ENCODE measurements at places on chromosomes 2 and 18.

- H3K4me3 ChIP-seq = no peak overlapping the region
- H3K27ac ChIP-seq = no peak overlapping the region
- no peaks in the 10 kb centered on the region for H3K4me1 ChIP-seq
- no peaks in the 10 kb centered on the region for H3K27me3 ChIP-seq
- H3K36me3 ChIP-seq = no peaks in the 10 kb centered on the region
- DNase-seq = no peak
Measured at GRCh38 chr2:29259221-29259620, 144.0 kb downstream of the CLIP4 start.

DNA sequence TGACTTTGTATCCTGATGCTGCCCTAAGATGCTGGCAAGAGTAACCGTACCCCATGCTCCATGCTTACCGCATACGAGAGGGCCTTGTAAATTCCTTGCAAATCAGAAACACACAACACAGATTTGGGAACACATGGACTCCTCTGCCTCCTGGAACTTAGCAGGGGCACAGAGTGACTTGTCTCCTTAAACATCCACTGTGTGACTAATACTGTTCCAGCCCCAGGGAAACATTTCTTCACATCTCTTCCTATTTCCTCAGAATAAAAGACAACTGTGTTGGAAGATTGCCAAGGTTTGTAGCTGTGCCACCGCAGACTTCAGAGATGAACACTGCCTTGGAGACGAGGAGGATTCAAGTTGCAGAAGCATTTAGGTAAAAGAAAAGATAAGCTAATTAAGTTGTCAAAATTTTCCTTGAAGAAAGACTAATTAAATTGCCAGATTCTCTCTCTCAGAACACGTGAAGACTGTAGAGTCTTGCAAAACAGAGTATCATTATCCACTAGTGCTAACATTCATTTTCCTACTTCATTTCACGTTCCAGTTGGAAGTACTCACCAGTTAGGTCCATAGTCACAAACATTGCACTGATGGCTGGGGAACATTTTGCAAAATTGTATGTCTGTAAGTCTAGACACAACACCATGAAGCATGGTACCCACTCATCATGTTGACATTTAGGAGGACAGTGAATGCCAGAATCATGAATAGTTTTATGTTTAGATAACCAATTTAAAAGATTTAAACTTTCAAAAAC is 188.8 kb downstream of the TSN start:
- H3K27ac ChIP-seq = no peak overlapping the region
- no peaks in the 10 kb centered on the region for H3K4me1 ChIP-seq
- DNase-seq = no peak
- H3K36me3 ChIP-seq = no peaks in the 10 kb centered on the region
- H3K27me3 ChIP-seq = no peaks in the 10 kb centered on the region

DNA sequence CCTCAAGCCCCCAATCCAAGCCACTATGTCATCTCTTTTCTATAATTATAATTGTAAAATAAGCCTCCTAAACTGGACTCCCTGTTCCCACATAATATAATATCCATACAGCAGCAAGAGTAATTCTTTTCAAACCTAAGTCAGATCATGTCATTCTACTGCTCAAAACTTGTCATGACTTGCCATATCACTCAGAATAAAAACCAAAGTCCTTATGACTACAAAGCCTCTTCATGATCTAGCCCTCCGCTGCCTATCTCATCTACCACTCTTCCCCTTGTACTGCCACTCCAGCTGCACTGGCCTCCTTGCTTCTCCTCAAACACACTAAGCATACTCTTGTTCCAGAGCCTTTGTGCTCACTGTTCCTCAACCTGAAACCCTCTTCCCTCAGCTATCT is 69.9 kb downstream of the MEMO1 start:
- H3K27ac ChIP-seq = no peak overlapping the region
- DNase-seq = no peak
- no peaks in the 10 kb centered on the region for H3K4me1 ChIP-seq
- H3K4me3 ChIP-seq = no peak overlapping the region

GRCh38 chr18:55833543-55833942 is 245.6 kb upstream of the TCF4 start:
- no peaks in the 10 kb centered on the region for H3K27me3 ChIP-seq
- no peak for DNase-seq
- no peak overlapping the region for H3K4me3 ChIP-seq
- H3K4me1 ChIP-seq = no peaks in the 10 kb centered on the region
- H3K27ac ChIP-seq = no peak overlapping the region

GRCh38 chr2:47179388-47179787 is 24.3 kb upstream of the STPG4 start:
- no peak overlapping the region for H3K4me3 ChIP-seq
- H3K36me3 ChIP-seq = no peaks in the 10 kb centered on the region
- DNase-seq = peak; percentile 63
- peaks cover 1% of the 10 kb centered on the region for H3K4me1 ChIP-seq

- H3K27ac ChIP-seq = no peak overlapping the region
- no peak for DNase-seq
- no peaks in the 10 kb centered on the region for H3K36me3 ChIP-seq
- H3K4me1 ChIP-seq = peaks cover under 1% of the 10 kb centered on the region
Measured at GRCh38 chr2:225013425-225014365, 28.6 kb downstream of the DOCK10 start.

DNA sequence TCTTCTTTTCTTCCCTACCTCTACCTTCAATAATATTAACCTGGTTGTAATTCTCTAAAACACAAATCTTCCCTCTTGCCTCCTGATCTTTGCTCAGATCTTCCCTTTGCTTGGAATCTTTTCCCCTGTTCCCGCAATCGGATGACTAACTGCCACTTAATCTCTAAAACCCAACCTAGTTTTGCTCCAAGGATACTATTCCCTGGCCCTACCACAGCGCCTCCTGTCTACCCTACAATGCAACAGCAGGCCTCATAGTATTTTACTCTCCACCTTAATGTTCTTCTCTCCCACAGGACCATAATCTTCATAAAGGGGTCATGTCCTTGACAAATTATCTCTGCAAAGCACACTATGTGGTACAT is 246.8 kb upstream of the TNP1 start:
- H3K27me3 ChIP-seq = no peaks in the 10 kb centered on the region
- H3K4me3 ChIP-seq = no peak overlapping the region
- DNase-seq = no peak
- no peak overlapping the region for H3K27ac ChIP-seq
- H3K4me1 ChIP-seq = no peaks in the 10 kb centered on the region

GRCh38 chr2:142874293-142874814 is 3.1 kb upstream of the KYNU start:
- H3K36me3 ChIP-seq = no peaks in the 10 kb centered on the region
- peak; percentile 20 for DNase-seq
- no peaks in the 10 kb centered on the region for H3K27me3 ChIP-seq
- H3K4me3 ChIP-seq = no peak overlapping the region
- peaks cover 25% of the 10 kb centered on the region for H3K4me1 ChIP-seq

GRCh38 chr18:48544116-48544515 is 5.3 kb downstream of the CTIF start:
- peaks cover 6% of the 10 kb centered on the region for H3K36me3 ChIP-seq
- H3K27me3 ChIP-seq = no peaks in the 10 kb centered on the region
- H3K4me1 ChIP-seq = peaks cover 3% of the 10 kb centered on the region

DNA sequence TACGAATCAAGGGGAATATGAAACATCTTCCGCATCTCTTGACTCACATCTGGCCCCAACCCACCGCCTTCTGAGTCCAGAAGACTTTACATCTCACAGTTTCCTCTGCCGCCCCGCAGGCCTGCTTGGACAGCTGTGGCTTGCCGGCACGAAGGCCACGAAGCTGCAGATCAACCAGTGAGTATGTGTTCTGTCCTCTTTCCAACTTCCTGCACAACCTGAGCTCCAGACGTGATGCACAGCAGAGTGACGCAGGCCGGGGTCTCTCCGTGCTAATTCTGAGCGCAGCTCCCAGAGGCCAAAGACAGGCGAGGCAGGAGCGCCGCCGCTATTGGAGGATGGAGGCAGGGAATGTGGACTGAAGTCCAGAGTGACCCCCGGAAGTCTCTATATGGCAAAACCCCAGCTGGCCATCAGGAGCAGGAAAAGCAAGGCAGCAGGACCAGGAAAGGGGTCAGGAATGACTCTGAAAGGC is 93.5 kb downstream of the ZCCHC2 start:
- no peaks in the 10 kb centered on the region for H3K36me3 ChIP-seq
- H3K4me1 ChIP-seq = no peaks in the 10 kb centered on the region
- H3K27ac ChIP-seq = no peak overlapping the region
- H3K4me3 ChIP-seq = no peak overlapping the region
- DNase-seq = no peak

GRCh38 chr2:32558492-32558891 is 69.4 kb upstream of the TTC27 start:
- H3K27ac ChIP-seq = no peak overlapping the region
- H3K4me1 ChIP-seq = no peaks in the 10 kb centered on the region
- H3K4me3 ChIP-seq = no peak overlapping the region
- peaks cover 25% of the 10 kb centered on the region for H3K36me3 ChIP-seq

DNA sequence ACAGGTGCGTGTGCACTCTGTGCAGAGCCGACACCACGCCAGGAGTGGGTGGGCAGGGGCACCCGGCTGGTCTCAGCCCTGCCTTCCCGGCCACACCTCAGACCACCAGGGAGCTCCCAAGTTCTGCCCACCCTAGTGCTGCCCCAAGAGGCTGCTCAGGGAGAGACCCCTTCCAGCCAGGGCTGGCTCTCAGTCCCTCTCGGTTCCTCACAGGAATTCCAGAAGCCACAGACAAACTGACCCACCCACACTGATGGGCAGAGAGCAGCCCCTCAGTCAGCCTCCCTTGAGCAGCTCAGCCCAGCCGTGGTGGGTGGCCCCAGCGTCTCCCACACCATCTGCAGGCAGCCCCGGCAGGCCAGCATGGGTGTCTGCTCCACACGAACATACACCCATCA is 33.8 kb downstream of the GPC1 start:
- H3K27ac ChIP-seq = no peak overlapping the region
- H3K36me3 ChIP-seq = peaks cover 12% of the 10 kb centered on the region
- no peaks in the 10 kb centered on the region for H3K4me1 ChIP-seq
- no peak for DNase-seq
- H3K27me3 ChIP-seq = no peaks in the 10 kb centered on the region

GRCh38 chr2:5937851-5938565 is 245.8 kb downstream of the SOX11 start:
- H3K27me3 ChIP-seq = no peaks in the 10 kb centered on the region
- H3K27ac ChIP-seq = no peak overlapping the region
- no peaks in the 10 kb centered on the region for H3K4me1 ChIP-seq
- peak overlapping the region; percentile 1 for H3K4me3 ChIP-seq

DNA sequence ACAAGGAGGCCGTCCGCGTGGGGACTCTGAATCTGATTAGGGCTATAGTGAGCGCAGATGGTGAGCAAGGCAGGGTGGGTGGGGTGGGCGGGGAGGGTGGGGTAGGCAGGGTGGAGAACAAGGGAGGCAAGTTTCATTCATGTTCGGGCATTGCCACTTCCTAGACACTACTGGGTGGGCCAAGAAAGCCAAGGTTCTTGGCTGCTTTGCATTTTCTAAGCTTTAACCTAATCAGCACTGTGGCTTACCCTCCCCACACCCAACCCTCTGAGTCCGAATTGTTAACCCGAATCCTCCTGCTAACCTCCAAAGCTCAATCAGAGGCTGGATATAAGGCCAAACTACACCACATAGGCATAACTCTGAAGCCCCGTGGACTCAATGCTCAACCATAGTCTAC is 18.1 kb downstream of the MROH2A start:
- H3K27ac ChIP-seq = no peak overlapping the region
- no peaks in the 10 kb centered on the region for H3K4me1 ChIP-seq
- H3K36me3 ChIP-seq = no peaks in the 10 kb centered on the region
- H3K27me3 ChIP-seq = no peaks in the 10 kb centered on the region
- no peak for DNase-seq
- H3K4me3 ChIP-seq = no peak overlapping the region

DNA sequence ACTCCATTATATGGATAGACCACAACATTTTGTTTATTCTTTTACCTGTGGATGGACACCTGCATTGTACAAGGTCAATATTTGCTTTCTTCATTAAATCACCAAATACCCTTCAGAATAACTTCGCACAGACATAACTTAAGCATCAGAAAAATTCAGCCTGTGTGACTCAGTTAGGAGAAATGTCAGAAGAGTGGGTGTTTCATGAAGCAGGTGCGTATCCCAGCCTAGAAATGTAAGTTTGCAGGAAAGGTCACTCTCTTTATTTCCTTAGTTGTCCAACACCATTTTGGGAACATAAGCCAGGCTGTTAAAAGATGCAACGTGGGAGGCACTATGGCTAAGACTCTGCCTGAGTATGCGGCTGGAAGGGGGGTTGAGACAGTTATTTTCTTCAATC is 48.6 kb upstream of the FHL2 start:
- no peak overlapping the region for H3K27ac ChIP-seq
- DNase-seq = no peak
- H3K4me1 ChIP-seq = peaks cover 3% of the 10 kb centered on the region
- no peaks in the 10 kb centered on the region for H3K36me3 ChIP-seq
- no peak overlapping the region for H3K4me3 ChIP-seq
- no peaks in the 10 kb centered on the region for H3K27me3 ChIP-seq

DNA sequence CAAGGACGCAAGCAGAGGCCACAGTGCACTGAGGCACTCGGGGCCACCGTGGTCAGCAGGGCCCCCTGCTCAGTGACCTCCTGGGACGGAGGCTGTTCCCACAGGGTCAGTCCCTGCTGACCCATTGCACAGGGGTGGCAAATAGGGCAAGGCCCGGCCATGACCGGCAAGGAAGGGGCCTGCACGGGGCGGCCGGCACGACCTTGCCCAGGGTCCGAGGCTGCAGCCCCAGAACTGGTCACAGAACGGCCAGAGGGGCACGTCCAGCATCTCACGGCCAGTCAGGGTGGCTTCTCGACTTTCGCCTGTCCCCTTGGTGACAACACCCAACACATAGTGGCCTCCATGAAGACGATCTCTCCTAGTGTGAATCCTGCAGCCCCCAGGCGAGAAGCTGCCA is 27.6 kb upstream of the OTOS start:
- no peaks in the 10 kb centered on the region for H3K36me3 ChIP-seq
- H3K4me1 ChIP-seq = no peaks in the 10 kb centered on the region
- no peak overlapping the region for H3K4me3 ChIP-seq

GRCh38 chr18:45637546-45638327 is 22.5 kb downstream of the SLC14A2 start:
- no peak overlapping the region for H3K27ac ChIP-seq
- H3K4me3 ChIP-seq = no peak overlapping the region
- no peaks in the 10 kb centered on the region for H3K27me3 ChIP-seq
- DNase-seq = no peak
- no peaks in the 10 kb centered on the region for H3K36me3 ChIP-seq
- H3K4me1 ChIP-seq = no peaks in the 10 kb centered on the region

- no peak overlapping the region for H3K4me3 ChIP-seq
- no peaks in the 10 kb centered on the region for H3K4me1 ChIP-seq
- no peak for DNase-seq
- no peaks in the 10 kb centered on the region for H3K27me3 ChIP-seq
- no peaks in the 10 kb centered on the region for H3K36me3 ChIP-seq
- H3K27ac ChIP-seq = no peak overlapping the region
Measured at GRCh38 chr2:184444623-184445223, 153.6 kb upstream of the ZNF804A start.

GRCh38 chr2:190859347-190860297 is 21.0 kb upstream of the GLS start:
- H3K27ac ChIP-seq = no peak overlapping the region
- H3K4me1 ChIP-seq = peaks cover 6% of the 10 kb centered on the region
- DNase-seq = no peak

- no peak overlapping the region for H3K27ac ChIP-seq
- no peaks in the 10 kb centered on the region for H3K27me3 ChIP-seq
- H3K4me1 ChIP-seq = peaks cover 9% of the 10 kb centered on the region
- DNase-seq = no peak
- H3K36me3 ChIP-seq = no peaks in the 10 kb centered on the region
Measured at GRCh38 chr2:47223980-47224379, 68.9 kb upstream of the STPG4 start.
